ENCODE measurements at places on chromosomes 4 and X.

GRCh38 chr4:99135541-99136162 lies 8.4 kb downstream of the ADH4 start:
- no peak for DNase-seq

- DNase-seq = no peak
Measured at GRCh38 chrX:115013705-115014104, 3.7 kb downstream of the IL13RA2 start.

- no peak for DNase-seq
Measured at GRCh38 chrX:34716302-34716701, 59.2 kb upstream of the TMEM47 start.

GRCh38 chr4:104451573-104451972 lies 43.1 kb downstream of the CXXC4 start:
- no peak for DNase-seq

DNA sequence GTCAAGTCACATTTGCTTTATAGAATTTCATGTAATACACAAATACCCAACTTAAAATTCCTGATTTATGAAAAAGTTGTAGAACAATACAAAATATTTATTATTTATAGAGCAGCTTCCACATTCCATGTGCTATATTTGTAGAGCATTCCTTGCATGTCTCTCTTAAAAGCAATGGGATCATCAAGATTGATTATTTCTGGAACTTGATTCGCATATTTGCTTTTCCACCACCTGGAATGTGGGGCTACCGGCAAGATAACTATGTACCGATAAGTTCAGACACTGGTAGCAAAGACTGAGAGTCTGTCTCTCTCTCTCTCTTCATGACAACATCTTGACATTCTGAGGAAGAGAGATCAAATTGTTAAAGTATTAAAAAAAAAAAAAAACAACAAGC lies 59.3 kb downstream of the MAPK10 start:
- no peak for DNase-seq

DNA sequence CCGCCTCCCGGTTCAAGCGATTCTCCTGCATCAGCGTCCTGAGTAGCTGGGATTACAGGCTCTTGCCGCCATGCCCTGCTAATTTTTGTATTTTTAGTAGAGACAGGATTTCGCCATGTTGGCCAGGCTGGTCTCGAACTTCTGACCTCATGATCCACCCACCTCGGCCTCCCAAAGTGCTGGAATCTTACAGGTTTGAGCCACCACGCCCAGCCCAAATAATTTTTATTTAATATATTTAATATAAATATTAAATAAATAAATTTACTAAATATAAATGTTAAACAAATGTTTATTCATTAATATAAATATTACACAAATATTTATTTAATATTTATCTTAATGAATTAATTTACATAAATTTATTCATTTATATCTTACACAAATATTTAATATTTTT lies 120.2 kb downstream of the SHOX start:
- DNase-seq = no peak

DNA sequence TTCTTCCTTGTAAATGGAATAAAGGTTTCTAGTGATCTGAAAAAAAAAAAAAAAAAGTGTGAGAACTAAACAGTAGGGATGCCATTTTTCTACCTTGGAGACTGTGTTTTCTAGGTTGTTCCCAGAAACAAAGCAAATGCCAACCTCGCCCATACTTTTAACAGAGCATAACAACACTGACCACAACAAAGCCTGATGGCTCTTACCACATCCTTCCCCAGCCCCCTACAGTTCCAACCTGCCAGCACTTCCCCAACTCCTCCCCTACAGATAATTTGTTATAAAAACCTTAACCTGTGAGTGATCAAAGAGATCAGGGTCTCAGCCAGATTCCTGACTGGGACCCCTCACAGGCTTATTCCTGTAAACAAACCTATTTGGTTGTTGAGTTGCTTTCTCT lies 940.0 kb downstream of the SH3BGRL start:
- no peak for DNase-seq

DNA sequence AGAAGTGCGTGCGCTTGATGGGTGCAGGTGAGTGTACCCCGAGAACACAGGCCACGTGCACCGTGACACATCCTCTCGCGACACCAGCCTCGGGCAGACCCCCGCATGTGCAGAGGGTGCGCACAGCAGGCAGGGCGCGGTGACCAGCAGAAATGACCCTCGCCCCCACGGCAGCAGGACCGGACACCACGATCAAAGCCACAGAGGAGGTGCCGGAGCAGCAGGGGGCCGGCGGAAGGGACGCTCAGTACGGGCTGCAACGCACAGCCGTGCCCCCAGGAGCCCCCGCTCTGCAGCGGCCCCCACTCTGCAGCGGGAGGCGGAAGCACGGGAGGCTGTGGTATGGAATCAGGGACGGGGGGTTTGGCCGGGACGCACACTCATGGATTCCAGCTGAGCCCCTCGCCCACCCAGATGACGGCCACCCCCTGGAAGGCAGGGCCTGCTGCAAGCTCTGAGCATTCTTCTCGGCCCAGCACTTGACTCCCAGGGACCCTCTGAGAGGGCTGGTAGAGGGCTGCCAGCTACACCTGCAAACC lies 17.1 kb downstream of the PPP2R3B start:
- no peak for DNase-seq

- DNase-seq = no peak
Measured at GRCh38 chr4:5383191-5383980, 325.0 kb downstream of the EVC2 start.

DNA sequence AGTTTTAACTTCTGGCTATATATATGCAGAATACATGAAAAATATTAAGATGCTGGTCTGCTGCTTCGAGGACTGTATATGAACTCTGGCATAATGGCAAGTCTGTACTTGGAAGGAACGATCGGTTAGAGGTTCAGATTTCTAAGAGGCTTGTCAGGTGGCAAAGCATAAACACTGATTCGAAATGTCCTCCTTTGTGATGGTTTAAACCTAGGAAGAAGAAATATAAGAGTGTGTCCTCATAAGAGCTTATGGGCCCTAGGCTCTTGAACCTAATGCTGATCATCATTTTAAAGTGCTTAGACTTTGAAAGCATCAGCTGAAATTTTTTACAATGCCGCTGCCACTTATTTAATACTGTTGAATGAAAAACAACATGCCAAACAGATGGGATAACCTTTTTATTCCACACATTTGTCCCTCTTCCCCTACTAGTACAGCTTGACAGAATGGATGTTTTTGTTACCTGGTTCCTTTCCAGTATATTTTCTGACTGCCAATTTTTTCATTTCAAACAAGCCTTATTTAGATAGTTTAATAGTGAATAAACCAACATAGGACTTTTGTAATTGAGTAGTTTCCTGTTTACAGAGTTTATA lies 8.8 kb downstream of the SPRY1 start:
- DNase-seq = no peak

DNA sequence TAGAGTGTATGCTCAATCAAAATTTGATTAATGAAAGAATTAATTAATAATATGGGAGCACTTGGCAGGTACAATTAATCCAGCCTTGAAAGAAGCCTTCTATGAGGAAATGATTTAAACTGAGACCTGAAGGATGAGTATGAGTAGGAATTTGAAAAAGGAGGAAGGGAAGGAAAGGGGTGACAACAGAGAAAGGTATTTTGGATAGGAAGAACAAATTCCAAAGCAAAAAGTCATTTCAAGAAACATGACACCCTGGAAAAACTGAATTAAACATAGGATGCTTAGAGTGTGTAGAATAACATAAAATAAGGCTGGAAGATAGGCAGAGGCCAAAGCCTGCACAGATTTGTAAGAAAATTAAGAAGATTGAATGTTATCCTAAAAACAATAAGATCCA lies 29.6 kb downstream of the PHOX2B start:
- DNase-seq = no peak

GRCh38 chrX:92230628-92231027 lies 451.5 kb downstream of the PCDH11X start:
- no peak for DNase-seq

DNA sequence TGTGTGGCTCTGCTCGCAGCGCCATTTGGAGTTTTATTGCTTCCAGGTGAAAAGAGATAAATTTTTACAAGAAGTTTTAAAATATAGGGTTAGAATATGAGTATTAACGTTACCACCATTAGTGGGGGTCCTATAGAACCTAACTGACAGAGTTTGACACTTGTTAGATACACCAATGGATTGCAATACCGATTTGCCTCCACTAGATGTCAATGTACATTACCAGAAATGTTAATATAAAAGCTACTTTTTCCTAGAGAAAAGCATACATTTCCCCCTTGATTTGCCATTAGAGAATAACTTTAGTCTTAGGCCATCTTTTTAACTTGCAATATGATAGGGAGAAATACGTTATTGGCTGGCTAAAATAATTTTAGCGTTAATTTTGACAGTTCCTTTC lies 108.4 kb downstream of the LINC00632 start:
- no peak for DNase-seq

- DNase-seq = no peak
Measured at GRCh38 chrX:82692991-82693390, 815.1 kb upstream of the POU3F4 start.

GRCh38 chrX:18983666-18984380 lies at the start of gene PHKA2:
PHKA2 (minus strand) TSS chrX:18984114; CDS start chrX:18983932, 182 bp downstream.
- peak; percentile 68 for DNase-seq

DNA sequence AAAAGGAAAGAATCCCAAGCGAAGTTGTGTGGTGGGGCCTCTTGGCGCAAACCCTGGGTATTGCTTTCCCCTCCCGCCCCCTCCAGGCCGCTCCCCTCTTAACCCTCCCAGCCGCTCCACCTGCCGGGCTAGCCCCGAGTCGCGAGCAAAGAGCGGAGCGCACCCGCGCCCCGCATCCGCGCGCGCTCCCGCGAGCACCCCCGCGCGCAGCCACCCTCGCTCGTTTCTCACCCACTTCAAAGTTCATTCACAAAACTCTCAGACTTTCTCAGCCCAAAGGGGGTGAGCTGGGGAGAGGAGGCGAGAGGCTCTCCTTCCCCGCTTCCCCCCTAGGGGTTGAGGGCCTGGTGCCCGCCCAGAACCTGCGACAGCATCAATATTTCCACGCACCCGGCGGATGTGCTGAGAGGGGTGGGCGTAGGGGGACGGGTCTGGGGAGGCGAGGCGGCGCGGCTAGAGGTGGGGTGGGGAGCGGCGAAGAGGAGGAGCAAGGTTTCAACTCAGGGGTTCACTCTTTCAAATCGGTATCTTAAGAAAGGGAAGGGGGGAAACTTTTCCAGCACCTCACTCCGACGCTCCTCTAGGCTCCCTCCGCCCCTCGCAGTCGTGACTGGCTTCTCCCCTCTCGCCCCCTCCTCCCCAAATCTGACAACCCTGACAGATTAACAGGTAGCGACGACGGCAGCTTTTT lies 1.8 kb downstream of the MAML3 start:
- DNase-seq = peak; percentile 77

DNA sequence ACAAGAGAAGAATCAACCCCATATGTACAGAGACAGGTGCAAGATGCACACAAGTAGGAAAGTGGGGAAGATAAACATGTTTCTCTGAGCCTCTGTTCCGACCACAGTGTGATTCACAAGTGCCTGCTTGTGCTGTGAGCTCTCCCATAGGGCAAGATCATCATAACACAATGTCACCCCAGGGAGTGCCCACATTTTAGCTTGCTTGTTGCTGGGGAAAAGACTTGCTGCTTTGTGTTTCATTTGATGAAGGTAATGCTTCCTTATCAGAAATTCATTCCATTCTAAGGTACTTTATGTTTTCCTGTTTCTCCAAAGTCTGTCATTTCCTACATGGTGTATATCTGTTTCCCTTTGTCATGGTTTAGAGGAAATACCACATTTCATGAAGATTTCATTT lies 304.5 kb upstream of the DIPK2B start:
- DNase-seq = no peak

- DNase-seq = no peak
Measured at GRCh38 chr4:171602638-171603355, 210.4 kb upstream of the GALNTL6 start.

DNA sequence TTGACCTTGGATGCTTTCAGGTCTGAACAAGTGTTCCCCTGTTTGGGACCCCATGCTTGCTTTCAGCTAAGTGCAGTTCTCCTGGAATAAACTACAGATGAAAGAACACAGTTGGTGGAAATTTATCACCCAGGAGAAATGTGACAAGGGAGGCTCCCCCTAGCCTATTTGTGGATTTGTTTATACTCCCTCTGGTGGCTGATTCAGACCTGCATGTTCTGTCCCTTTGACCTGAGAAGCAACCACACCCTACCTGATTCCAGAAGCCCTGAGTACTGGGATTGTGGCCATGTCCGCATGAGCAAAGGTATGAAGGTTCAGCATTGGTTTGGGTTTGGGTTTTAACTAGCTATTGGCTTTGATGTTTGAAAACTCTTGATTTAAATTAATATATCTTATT lies 440.9 kb downstream of the MID1IP1 start:
- DNase-seq = peak; percentile 76

DNA sequence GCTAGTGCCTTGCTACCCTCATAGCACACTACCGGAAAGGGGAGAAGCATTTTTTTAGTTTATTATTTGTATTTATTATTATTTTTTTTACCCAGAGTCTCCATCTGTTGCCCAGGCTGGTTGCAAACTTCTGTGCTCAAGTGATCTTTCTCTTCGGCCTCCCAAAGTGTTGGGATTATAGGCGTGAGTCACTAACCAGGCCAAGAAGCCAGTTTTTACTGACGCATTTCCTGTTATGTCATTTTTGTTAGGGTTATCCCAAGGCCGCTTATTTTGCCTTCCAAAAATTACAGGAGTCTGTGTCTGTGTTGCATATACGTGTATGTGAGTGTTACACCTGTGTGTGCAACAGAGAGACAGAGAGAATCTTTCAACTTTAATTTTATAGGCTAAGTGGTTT lies 404.5 kb downstream of the GBA3 start:
- DNase-seq = no peak

DNA sequence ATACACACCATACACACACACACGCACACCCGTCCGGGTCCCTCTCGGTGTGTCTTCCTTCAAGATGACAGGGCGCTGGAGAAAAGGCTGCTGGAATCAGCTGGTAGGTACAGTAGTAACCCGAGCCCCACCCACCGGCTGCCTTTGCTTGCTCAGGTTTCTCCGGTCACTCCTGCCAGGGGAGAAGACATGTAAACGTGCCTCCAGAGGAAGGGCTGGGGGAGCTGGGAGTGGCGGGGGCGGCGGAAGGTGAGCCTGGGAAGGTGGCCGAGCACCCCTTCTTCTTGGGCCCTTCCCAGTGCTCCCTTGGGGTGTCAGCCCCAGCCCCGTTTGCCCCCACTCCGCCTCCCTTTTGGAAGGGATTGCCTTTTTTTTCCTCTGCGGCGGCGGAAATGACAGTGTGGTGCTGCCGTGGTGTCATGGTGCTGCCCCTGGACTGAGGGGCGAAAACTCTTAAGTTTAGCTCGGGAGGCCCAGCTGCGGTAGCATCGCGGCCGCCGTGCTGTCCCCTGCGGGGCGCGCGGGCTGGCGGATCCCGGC lies at the start of gene MID2:
Gene MID2, plus strand, starts transcription at position 169 of the 540 bp plus-strand sequence. CDS start 561 bp downstream, outside the sequence.
- DNase-seq = peak; percentile 14

All from NCI-H146 (cell line).